ENCODE measurements at places on chromosomes 4 and X. TPM values are rescaled to one million over a fixed set of nuclear protein-coding genes. Genes with fewer than 3 reads are reported as not detected.

Gene ANOS1
- 14.3 TPM for total RNA-seq

DNA sequence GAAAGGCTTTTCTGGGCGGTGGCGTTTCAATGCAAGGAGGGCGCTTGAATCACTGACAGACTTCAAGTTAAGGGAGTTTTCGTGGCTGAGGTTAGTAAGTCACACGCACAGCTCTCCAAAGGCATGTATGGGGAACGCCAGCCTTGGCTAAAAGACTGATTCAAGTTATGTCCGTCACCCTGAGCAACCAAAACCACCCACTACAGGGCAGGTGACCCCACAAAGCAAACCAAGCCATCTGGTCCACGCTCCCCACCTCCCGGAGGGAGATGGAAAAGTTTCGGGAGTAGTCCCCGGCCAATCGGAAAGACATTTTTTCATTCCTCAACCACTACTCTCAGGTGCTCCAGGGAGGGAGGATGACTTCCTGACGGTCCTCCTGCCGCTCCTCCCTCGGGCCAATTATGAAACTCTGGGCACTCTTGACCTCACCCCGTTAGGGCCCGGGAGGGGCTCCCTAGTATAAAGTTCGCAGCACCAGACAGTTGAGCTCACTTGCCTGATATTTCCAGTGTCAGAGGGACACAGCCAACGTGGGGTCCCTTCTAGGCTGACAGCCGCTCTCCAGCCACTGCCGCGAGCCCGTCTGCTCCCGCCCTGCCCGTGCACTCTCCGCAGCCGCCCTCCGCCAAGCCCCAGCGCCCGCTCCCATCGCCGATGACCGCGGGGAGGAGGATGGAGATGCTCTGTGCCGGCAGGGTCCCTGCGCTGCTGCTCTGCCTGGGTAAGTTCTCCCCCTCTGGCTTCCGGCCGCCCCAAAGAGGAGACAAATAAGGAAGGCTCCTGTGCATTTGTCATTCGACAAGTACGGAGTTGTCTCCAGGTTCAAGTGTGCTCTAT, at the start of gene EREG:
Gene EREG (plus strand): TSS at position 494 of the 840 bp plus-strand sequence. CDS start 164 bp downstream, at position 658.
- peak within 1 kb of the TSS; percentile 89 for H3K4me3 ChIP-seq
- H3K27ac ChIP-seq = peak within 1 kb of the TSS; percentile 62
- peaks cover 53% of the 10 kb centered on the region for H3K27me3 ChIP-seq

DNA sequence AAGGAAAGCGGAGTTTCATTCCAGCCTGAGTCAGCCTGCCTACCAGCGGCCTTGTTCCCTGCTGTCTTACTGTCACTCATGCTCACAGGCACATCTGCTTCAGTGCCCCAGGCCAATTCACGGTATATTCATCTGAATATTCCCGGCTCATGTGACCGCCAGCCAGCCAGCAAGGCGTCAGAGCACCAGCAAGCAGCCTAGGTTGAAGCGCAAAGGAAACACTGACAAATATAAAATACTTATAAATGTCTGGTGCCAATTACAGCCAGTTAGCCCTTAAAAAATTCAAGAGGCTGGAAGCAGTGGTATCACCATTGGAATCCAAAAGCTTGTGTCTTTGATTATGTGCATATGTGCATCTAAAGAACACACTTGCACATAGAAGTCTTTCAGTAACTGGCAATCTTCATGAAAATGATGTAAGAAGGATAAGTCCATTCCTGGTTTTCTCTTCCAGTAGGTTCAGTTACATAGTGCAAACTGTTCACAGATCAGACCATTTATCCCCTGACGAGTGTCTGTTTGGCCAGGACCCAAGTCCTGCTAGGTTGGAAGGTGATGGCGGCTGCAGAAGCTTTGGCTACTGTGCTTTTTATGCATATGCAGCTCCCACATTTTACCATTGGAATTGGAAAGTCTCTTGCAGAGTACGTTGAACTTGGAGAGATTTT, 61.3 kb downstream of the LUZP4 start:
- H3K4me3 ChIP-seq = no peak overlapping the region
- H3K36me3 ChIP-seq = no peaks in the 10 kb centered on the region
- no peak overlapping the region for H3K27ac ChIP-seq
- DNase-seq = no peak
- H3K4me1 ChIP-seq = peaks cover 11% of the 10 kb centered on the region

DNA sequence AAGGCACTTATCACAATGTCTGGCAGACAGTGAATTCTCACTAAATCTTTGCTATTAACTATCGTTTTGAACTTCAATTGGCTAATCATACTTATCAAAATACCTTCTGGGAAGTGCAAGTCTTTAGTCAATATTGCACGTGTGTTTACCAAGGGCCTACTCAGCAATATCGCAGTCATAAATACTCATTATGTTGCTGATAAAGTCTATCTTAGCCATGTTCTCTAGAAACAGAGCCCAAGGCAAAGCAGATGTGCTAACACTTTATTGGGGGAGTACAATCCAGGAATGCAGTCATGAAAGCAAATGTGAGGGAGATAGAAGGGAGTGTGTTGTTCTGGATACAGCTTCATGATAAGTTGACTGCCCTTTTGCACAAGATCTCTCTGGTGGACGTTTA, 90.5 kb downstream of the FBXO8 start:
- peaks cover 13% of the 10 kb centered on the region for H3K27me3 ChIP-seq
- no peaks in the 10 kb centered on the region for H3K4me1 ChIP-seq
- H3K27ac ChIP-seq = no peak overlapping the region
- no peaks in the 10 kb centered on the region for H3K36me3 ChIP-seq
- DNase-seq = no peak
- H3K4me3 ChIP-seq = no peak overlapping the region

DNA sequence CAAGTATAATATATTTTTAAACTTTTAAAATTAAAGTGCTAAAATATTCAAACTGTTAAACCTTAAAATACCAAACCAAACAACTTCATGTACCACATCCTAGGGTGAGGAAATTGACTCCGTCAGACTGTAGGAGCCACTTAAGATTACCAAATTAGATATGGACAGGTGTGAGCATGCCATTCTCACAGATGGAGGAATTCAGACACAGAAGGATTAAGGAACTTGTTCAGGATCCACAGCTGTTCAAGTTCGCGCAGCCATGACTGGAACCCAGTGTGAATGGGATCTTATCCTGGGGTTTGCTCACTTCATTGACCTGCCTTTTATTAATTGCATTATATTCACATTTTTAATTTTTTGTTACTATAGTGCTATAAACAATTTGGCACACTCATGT, 224.9 kb upstream of the PCDH7 start:
- H3K27ac ChIP-seq = no peak overlapping the region
- H3K36me3 ChIP-seq = no peaks in the 10 kb centered on the region
- H3K4me3 ChIP-seq = no peak overlapping the region
- no peaks in the 10 kb centered on the region for H3K27me3 ChIP-seq
- H3K4me1 ChIP-seq = no peaks in the 10 kb centered on the region

Gene ART3
- not detected for total RNA-seq

DNA sequence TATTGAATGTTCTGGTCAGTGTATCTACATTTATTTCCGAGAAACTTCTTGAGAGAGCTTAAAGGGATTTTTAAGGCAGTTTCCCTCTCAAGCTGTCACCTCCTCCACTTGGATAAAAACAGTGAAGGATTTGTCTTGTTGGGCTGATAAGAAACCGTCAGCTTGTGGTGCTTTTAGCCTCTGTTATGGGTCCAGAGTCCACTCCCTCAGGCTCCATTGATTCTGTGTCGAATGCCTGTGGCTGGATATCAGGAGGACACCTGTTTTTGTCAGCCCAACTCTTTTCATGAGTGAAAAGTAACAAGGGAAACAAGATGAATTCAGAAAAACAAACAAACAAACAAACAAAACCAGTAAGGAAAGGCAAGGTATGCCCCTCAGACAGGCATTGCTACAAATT, 12.4 kb downstream of the CLCN4 start:
- H3K27me3 ChIP-seq = no peaks in the 10 kb centered on the region
- peaks cover 8% of the 10 kb centered on the region for H3K4me1 ChIP-seq
- no peak overlapping the region for H3K4me3 ChIP-seq
- peaks cover 4% of the 10 kb centered on the region for H3K36me3 ChIP-seq
- no peak overlapping the region for H3K27ac ChIP-seq
